ENCODE measurements at places on chromosomes 7 and 10.

GRCh38 chr10:87619705-87620104, 40.0 kb upstream of the PAPSS2 start:
- no peak for DNase-seq

DNA sequence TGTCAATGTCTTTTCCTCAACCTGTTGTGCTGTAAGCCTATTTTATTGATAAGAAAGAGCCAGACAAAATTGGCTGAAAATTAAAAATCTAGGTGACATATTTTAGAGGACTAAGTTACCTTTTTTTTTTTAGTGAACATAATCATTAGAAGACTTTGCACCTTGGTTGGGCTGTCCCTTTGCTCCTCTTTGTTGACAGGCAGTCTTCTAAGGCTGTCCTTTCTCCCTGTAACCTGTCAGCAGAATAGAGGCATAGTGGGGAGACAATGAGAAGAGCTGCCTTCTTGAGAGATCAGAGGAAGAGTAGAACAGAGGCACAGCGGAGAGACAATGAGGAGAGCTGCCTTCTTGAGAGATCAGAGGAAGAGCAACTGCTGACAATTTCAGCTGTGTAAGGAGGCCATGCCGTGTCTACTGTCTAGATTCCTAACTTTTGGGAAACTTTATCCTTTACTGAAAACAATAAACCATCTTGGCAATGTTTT, 238.3 kb upstream of the FZD1 start:
- no peak for DNase-seq

DNA sequence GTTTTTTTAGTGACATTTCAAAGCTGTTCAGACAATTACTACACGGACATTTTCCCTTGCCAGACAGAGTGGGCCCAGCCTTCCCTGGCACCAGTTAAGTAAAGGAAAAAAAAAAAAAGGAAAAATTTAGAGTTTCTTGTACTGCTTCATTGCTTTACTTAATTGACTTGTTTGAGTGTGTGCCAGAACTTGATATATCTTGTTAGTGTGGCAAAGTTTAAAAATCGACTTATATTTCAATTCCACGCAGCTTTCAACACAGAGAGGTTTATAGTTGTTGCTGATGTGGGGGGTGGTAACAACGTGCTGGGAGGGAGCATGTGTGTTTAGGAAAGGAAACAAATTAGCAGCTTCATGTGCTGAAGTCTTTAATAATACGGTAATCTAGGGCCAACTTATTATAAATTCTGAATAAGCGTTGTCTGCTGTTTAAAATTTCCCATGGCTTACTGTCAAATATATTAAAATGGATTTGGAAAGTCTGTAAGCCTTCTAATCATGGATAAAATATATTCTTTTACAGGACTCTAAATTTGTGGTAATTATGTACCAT, 1104.6 kb downstream of the SORCS3 start:
- no peak for DNase-seq

GRCh38 chr10:46263831-46264268, 22.9 kb upstream of the ANTXRL start:
- DNase-seq = no peak

DNA sequence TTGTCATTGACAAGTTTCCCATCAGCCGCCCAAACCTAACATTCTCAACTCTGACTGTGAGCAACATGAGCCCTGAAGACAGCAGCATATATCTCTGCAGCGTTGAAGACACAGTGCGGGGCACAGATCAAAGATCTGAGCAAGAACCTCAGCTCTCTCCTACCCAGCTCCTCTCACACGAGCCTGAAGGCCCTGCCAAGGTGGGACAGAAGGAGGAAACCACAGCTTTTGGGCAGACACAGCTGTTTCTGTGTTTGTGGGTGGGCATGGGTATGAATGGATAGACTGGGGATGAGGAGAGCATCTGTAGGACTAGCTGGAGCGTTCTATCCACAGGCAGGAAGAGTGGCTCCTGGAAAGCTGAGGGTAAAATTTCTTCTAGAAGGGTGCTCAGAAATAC, 8.5 kb upstream of the PRSS1 start:
- no peak for DNase-seq

DNA sequence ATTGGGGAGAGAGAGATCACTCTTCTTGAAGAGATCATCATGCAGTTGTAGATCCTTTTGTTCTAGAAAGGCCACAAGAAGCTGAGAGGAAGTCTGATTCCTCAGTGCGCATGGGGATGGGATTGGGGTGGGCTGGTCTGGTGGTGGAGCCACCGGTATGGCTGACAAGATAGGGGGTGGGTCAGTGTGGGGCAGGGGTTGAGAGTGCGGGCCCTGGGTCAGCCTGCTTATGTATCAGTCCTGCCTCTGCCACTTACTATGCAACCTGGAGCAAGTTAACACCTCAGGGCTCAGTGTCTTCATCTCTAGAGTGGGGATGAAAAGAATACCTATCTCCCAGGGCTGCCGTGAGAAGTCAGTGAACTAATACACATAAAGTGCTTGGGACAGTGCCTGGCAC, 8.0 kb downstream of the SMARCD3 start:
- DNase-seq = no peak

DNA sequence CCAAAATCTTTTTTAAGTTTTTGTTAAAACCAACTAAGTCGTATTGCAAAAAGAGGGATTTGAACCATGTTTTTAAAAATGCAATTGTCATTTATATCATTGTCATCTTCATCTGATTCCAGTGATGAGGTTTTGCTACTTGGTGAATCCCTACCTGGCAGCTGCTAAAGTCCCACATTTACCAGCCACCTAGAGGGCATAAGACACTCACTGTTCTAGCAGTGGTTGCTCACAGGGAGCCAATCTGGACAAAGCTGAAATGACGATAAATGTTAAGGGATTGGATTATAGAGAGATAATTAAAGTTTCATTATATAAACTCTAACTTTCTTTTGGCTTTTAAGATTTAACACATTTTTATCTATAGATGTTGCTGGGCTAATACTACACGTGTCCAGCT, 18.7 kb downstream of the KIFBP start:
- DNase-seq = no peak

- DNase-seq = no peak
Measured at GRCh38 chr7:142887282-142888015, 1.9 kb upstream of the TRPV6 start.

DNA sequence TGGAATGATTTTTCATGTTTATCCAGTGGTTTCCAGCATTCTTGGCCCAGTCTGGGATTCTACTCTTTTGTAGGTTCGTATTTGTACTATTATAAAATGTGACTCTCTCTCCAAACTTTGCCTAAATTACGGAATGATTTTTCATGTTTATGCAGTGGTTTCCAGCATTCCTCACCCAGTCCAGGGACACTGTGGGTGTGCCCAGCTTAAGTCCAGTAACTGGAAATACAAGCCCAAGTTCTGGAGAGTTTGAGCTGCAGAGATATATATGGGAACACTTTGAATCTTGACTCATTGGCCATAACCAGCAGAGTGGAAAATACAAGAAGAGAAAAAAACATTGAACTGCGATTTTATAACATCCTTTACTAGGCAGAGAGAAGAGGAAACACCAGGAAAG, 5.9 kb upstream of the MAGI2 start:
- no peak for DNase-seq

DNA sequence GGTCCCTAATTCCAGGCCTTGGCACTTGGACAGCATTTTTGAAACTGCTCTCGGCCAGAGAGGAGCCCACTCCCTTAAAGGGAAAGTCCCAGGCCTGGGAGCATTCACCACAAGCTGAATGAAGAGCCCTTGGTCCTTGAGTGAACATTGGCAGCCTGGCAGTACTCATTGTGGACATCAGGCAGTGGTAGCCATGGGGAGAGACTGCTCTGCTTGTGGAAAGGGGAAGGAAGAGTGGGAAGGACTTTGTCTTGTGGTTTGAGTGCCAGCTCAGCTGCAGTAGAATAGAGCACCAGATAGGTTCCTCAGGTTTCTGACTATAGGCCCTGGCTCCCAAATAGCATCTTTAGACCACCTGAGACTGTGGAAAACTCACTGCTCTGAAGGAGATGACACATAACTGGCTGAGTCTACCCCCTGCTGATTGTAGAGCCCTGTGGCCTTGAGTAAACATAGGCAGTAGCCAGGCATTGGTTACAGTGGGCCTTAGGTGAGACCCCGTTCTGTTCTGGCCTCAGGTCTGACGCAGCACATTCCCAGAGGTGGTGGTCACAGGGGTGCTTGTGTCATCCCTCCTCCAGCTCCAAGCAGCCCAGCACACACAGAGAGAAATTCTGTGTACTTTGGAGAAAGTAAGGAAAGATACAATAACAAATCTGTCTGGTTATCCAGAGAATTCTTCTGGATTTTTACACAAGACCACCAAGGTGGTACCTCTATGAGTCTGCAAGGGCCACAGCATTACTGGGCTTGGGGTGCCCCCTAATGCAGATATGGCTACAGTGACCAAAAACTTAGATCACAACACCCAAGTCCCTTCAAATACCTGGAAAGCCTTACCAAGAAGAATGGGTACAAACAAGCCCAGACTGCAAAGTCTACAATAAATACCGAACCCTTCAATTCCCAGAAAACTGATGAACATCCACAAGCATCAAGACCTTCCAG, 153.8 kb downstream of the GNAI1 start:
- DNase-seq = no peak

GRCh38 chr10:35495521-35496119, 109.5 kb upstream of the GJD4 start:
- no peak for DNase-seq

Data from T-helper 2 cell treated with Interferon-gamma antibody and Interleukin-4, amounts not matched to agents 5 μg/mL and 100 μg/mL, for 36 hours (primary cell).